ENCODE measurements at places on chromosomes 2 and 18. TPM values are rescaled to one million over a fixed set of nuclear protein-coding genes. Genes with fewer than 3 reads are reported as not detected.

Gene HOXD11
- not detected for total RNA-seq

Gene PROKR1
- not detected for total RNA-seq

Gene MOGAT1
- not detected for total RNA-seq

Gene HNRNPLL
- total RNA-seq = 23.1 TPM

Gene VIL1
- not detected for total RNA-seq

Gene RAPGEF4
- 1.4 TPM for total RNA-seq

Gene ALPG
- total RNA-seq = not detected

Gene MC2R
- not detected for total RNA-seq

Gene MLPH
- total RNA-seq = 7.8 TPM

Gene KCNG2
- not detected for total RNA-seq

Gene CD28
- not detected for total RNA-seq
